Large intestine (tissue), 12 donors: ENCODE measurements at places on chromosomes 2 and 18.

DNA sequence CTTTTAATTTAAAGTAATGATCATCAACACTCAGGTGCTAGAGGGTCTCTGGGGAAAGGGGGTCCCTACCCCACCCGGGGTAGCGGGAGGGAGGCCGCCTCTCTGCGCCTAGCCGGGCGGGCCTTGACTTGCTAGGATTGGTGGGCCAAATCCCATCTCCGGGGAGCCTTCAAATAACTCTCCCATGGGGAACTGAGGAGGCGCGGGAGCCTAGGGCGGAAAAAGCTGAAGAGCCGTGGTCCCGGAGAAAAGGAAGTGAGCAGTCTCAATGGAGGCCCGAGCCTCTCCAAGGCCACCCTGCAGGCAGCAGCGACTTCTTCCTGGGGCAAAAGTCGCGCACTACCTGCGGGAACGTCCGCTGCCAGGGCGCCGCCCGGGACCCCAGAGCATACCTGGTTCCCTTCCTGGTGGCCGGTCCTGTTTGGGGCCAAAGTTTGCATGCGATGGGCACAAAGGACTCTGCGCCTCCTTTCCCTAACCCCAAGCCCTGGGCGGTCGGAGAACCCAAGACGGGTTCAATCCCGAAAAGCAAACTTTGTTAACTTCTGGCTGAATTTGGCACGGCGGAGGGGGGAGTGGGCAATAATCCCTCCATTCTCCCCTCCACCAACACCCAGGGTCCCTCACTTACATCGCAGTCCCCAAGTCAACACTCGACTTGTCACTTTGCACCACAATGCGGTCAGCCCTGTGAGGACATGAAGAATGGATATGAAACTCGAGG, 13.6 kb downstream of the EN1 start:
- no peak overlapping the region for H3K4me3 ChIP-seq
- no peaks in the 10 kb centered on the region for H3K36me3 ChIP-seq
- no peak overlapping the region for H3K27ac ChIP-seq

DNA sequence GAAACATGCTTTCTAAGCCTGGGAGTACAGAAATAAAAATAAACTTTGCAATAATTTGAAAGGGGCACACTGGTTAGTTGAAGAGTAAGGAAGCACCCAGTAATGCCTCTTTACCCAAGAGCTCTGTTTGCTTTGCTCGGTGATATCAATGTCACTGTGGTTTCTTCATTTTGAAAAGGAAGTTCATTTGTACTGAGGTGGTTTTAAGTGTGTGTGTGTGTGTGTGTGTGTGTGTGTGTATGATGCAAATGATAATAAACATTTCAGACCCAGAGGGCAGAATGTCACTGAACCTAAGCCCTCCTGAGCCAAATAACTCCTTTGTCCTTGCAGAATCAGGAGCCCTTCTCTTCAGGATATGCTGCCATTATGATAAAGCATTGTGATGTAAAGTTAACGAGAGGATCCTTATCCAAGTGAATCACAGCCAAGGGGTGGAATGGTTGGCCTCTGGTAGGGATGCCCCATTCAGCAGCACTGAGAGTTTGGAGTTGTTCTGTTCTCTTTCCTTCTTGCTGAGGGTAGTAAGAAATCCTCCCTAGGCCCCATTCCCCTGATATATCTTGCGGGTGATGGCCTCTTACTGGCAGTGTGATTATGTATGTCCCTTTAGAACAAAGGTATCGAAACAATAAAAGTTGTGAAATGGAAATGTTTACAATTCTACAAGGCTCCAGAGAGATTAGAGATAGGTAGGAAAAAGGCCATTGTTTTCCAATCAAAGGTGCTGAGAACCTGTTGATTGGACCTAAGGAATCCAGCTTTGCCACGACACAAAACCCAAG, 7.6 kb downstream of the ITGA6 start:
- peaks cover 86% of the 10 kb centered on the region for H3K4me1 ChIP-seq
- DNase-seq = peak; percentile 89
- H3K27me3 ChIP-seq = no peaks in the 10 kb centered on the region
- H3K4me3 ChIP-seq = no peak overlapping the region

DNA sequence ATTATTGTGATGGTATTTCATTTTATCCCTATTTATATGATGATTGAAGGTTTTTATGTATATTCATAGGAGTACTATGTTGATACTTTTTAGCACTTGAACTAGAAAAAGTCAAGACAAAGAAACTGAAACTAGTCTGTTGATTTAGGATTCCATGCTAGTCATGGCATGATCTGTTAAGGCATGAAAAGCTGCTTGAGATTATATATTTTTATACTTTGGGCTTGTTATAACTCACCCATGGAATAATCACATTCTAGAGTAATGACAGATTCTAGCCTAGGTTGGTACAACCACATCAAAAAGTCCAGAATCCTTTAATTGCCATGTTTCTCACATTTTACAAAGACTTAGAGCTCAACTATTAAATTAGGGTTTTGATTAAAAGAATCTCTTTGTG, 472.6 kb upstream of the CELF4 start:
- H3K36me3 ChIP-seq = no peaks in the 10 kb centered on the region
- no peaks in the 10 kb centered on the region for H3K4me1 ChIP-seq
- no peak overlapping the region for H3K27ac ChIP-seq
- DNase-seq = no peak

DNA sequence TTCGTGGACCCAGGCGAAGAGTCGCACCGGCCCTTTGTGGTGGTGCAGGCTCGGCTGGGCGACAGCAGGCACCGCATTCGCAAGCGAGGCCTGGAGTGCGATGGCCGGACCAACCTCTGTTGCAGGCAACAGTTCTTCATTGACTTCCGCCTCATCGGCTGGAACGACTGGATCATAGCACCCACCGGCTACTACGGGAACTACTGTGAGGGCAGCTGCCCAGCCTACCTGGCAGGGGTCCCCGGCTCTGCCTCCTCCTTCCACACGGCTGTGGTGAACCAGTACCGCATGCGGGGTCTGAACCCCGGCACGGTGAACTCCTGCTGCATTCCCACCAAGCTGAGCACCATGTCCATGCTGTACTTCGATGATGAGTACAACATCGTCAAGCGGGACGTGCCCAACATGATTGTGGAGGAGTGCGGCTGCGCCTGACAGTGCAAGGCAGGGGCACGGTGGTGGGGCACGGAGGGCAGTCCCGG, 3.5 kb downstream of the INHBB start:
- no peak overlapping the region for H3K27ac ChIP-seq
- no peak overlapping the region for H3K4me3 ChIP-seq
- no peaks in the 10 kb centered on the region for H3K36me3 ChIP-seq
- H3K4me1 ChIP-seq = peaks cover 4% of the 10 kb centered on the region
- DNase-seq = no peak
- peaks cover 75% of the 10 kb centered on the region for H3K27me3 ChIP-seq

GRCh38 chr2:146927080-146927711, 917.6 kb upstream of the ACVR2A start:
- no peaks in the 10 kb centered on the region for H3K4me1 ChIP-seq
- no peak overlapping the region for H3K4me3 ChIP-seq
- DNase-seq = peak; percentile 32
- H3K27me3 ChIP-seq = no peaks in the 10 kb centered on the region
- no peaks in the 10 kb centered on the region for H3K36me3 ChIP-seq
